ENCODE measurements at places on chromosomes 13 and 19.
A peak's percentile ranks its signal among the peaks of the same experiment; 100 is the strongest.

- DNase-seq, result no peak
Observed at GRCh38 chr13:52109116-52109670, 19.7 kb downstream of the NEK5 start.

DNA sequence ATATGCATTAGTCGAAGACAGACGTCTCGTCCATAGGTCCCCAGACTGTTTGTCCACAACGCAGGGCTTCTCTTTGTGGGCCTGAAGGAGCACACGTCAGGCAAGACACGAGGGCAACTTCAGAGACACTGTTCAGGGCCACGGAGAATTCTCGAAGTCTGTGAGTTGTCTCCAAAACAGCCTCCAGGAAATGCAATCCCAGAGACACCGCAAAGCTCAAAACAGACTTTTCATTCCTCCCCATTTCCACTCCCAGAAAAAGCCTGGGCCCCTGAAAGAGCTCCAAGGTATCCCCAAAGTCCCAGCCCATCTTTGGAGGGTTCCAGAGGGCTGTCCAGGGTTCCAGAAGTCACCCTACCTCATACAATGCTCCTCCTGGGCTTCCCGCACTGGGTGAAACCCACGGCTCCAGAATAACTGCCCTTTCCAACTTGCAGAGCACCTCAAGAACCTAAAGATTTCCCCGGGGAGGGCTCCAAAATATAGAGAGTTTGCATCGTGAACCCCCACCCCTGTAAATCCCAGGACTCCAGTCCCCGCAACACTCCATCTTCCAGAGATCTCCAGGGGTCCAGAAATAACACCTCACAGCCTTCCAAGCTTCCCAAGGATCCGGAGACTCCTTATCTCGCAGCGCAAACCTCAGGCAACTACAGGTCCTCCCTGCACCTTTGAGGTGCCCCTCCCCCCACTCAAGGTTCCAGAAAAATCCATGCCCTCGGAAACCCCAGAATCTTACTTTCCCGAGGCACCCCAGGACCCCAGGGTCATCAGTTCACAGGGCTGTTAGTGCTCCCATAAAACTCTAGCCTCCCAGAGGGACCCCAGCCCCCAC, 687 bp upstream of the FTL start:
- DNase-seq, result peak; percentile 42

GRCh38 chr19:52990759-52991418, 22.8 kb upstream of the ERVV-1 start:
- DNase-seq, result no peak

- DNase-seq, result no peak
Observed at GRCh38 chr19:31543456-31543855, 194.2 kb upstream of the TSHZ3 start.

DNA sequence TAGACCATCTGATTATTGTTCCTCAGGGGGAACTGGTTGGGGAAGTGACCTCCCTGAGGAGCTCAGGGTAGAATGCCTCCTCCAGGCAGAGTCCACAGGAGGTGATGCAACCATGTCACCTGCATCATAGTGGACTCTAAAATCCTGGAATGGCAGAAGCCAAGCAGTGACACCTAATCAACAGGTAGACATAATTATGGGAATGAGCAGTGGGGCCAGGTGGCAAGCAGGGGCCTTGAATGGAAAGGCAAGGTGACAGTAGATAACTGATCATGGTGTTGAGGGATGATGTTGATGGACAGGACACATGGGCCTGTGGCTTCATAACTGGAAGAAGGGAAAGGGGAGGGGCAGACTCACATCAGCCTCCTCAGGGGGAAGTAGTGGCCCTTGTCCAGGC, 27.3 kb upstream of the IRS2 start:
- no peak for DNase-seq

- DNase-seq, result no peak
Observed at GRCh38 chr19:19257137-19257536, 16.0 kb downstream of the TM6SF2 start.

GRCh38 chr19:50459638-50460037, 16.7 kb upstream of the EMC10 start:
- no peak for DNase-seq

GRCh38 chr19:2888731-2889224, 11.9 kb upstream of the ZNF57 start:
- no peak for DNase-seq

DNA sequence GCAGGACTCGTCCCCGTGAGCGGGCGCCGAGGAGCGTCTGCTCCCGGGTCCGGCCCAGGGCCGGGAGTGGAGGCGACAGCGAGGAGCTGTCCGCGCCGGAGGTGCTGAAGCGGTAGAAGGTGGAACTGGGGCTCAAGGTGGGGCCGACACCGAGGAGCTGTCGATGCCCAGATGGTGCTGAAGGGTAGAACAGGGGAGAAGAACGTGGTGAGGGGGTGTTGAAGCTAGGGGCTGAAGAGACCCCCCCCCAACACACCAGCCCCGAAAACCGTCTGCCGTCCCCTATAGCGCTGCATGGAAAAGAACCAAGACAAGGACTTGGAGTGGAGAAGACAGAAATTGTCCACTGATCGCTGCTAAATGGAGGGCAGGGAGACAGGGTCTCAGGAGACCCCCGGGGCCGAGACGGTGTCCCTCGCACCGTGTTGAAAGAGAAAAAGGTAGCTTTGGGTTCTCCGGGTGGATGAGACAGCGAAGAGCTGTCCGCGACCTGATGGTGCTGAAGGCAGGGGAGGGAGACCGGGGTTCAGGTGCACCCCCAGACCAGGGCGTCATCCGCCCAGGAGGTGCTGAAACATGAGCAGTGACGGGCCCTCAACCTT, 7.1 kb upstream of the PDE4C start:
- DNase-seq, result no peak

- no peak for DNase-seq
Observed at GRCh38 chr19:54600212-54600611, 6.8 kb downstream of the LILRA1 start.

- DNase-seq, result no peak
Observed at GRCh38 chr19:49904136-49904535, 7.4 kb upstream of the IL4I1 start.

DNA sequence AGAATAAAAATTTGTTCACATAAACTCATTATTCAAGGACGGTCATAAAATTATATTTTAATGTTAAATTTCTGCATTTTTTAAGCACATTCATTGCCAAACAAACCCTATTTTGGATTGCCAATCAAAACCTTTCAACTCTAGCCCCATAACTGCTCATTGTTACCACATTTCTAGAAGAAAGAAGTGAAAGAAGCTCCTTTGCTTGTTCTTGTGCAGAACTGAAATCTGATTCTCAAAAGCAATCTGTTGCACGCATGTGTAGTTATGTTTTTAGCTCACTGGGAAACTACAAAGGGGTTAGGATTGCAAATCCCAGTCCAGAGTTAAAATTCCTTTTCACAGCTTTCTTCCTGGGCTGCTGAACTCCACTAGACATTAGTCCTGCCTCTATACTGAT, 109.5 kb upstream of the MIR17HG start:
- DNase-seq, result no peak

Data from head of caudate nucleus (tissue), 42 donors.